ENCODE measurements at places on chromosomes 2 and 18.

DNA sequence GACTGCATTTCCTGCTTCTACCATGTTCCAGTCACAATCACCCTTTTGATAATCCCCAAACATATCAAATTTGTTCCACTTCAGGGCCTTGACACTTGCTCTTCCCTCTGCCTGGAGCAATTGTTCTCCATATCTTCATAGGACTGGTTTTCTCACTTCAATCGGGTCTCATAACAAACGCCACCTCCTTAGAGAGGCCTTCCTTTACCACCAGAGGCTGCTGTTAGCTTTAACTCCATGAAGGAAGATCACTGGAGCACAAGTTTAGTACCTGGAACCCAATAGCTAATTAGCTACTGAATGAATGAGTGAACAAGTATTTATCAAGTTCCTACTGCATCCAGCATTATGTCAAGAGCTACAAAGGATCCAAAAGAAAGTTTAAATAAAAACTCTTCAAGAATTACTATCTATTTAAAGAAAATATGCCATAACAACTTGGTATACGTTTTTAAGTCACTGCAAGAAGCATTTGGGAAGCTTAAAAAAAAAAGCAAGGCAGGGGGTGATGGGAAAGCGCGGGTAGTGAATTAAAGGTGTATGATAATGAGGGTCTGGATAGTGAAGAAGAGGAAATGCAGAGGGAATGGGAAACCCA is 58.8 kb downstream of the BAZ2B start:
- DNase-seq = no peak

GRCh38 chr2:27809761-27810241 is 38.3 kb downstream of the MRPL33 start:
- no peak for DNase-seq

- DNase-seq = no peak
Measured at GRCh38 chr2:48545244-48545643, 15.3 kb downstream of the STON1 start.

DNA sequence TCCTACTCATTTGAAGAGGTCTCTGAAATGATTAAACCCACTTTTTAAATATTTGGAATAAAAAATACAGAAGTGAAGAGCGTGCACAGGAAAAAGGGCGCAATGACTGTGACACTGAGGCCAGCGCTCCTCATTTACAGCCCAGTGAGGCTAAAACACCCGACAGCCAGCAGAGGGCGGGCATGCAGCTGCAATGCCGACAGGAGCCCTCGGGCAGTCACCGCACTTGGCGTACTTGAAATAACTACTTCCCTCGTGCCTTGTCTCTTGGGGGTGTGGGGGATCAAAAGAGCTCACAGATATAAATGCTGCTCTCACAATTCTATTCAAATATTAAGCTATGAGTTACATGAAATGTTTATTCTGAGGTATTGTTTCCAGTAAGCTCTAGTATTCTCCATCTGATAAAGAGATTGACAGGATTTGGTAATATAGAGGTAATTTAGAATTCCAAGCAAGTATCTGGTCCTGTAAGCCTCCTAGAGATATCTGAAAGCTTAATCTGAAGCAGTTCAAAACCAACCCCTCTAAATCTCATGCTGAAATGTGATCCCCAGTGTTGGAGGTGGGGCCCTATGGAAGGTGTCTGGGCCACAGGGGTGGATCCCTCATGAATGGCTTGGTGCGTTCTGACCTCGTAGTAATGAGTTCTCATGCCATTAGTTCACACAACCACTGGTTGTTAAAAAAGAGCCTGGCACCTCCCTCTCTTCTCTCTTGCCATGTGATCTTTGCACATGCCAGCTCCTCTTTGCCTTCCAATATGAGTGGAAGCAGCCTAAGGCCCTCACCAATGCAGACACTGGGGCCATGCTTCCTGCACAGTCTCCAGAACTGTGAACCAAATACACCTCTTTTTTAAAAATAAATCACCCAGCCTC is 93.6 kb downstream of the ZAP70 start:
- peak; percentile 17 for DNase-seq

- DNase-seq = no peak
Measured at GRCh38 chr18:27860701-27861107, 316.2 kb downstream of the CDH2 start.

GRCh38 chr2:107742460-107743027 is 84.1 kb upstream of the RGPD4 start:
- DNase-seq = no peak

DNA sequence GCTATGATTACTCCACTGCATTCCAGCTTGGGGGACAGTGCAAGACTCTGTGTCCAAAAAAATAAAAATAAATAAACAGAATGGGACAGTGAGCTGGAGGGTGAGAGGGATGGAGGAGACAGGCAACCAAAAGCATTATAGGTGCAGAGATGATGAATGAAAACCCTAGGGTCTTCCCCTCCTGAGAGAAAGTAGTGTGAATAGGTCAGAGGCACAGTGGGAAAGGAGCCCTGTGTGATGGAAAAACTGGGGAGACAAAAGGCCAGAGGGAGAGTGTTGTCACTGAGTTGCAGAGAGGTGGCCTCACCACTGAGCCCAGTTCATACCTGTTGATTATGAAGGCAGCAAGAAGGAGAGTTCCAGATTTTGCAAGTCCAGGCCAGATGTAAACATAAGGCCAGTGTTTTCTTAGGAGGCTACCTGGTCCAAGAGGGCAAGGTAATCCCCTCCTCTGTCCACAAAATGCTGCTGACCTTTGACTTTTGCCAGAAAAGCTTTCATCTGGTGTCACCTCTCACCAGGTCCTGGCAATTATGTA is 17.6 kb upstream of the AGFG1 start:
- DNase-seq = no peak

- no peak for DNase-seq
Measured at GRCh38 chr2:7661502-7661901, 744.3 kb downstream of the RNF144A start.

DNA sequence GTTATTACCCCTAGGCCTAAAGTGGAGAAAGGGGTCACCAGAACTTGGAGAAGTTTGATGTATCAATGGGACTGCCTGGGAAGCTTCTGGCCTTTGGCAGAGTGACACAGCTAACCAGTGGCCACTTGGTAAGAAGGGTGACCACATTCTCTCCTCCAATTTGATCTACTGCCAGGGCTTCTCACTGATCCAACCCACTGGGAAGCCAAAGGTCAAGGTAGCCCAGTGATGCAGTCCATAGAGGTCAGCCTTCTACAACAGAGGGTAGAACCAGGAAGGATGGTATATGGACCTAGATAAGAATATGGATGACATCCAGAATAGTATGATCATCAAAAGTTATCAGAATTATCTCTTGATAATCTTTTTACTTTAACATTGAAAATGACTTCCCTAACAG is 493.6 kb downstream of the NYAP2 start:
- DNase-seq = no peak

GRCh38 chr18:76572518-76573247 is 77.6 kb upstream of the ZNF516 start:
- no peak for DNase-seq

GRCh38 chr2:23757686-23758433 is 169.1 kb downstream of the ATAD2B start:
- no peak for DNase-seq

- DNase-seq = no peak
Measured at GRCh38 chr2:222733846-222734702, 62.6 kb downstream of the MOGAT1 start.

GRCh38 chr18:53560546-53560945 is 663.9 kb downstream of the MBD2 start:
- no peak for DNase-seq

GRCh38 chr18:54734059-54734458 is 94.2 kb upstream of the RAB27B start:
- no peak for DNase-seq

GRCh38 chr2:36952748-36953197 is 13.6 kb downstream of the STRN start:
- DNase-seq = no peak

DNA sequence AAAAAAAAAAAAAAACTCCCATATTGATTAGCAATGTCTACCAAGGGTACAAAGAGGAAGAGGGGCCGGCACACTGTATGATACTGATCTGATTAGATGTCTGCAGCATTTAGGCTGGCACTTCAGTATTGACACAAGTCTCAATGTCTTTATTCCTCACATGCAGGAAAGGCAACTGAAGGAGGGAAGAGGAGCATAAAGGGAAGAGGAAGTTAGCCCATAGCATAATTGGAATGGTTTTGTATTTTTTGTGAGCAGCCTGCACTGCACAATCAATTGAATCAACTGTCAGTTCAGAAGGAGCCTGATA is 79.0 kb downstream of the DNER start:
- no peak for DNase-seq

DNA sequence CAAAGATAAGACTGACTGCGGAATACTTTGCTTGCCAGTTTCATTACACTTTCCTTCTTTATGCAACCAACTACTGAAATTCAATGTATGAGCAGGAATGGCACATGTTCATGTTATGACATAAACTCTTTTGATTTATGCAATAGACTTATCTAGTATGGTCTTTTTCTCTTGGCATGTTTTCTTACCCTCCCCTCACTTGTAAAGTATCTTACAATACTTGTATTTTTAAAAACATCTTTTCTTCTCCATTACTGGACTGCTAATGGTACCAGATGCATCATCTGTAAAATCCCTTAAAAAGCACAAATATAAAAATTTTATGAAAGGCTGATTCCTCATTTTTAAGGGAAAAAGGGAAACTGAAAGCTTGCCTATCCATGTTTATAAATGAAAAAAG is 373.8 kb downstream of the ZEB2 start:
- no peak for DNase-seq
